Activated CD4-positive, alpha-beta T cell treated with anti-CD3 and anti-CD28 coated beads, Interleukin-2, amount 50 U/mL, for 1 hour (primary cell): ENCODE measurements at places on chromosomes 4 and X.

DNA sequence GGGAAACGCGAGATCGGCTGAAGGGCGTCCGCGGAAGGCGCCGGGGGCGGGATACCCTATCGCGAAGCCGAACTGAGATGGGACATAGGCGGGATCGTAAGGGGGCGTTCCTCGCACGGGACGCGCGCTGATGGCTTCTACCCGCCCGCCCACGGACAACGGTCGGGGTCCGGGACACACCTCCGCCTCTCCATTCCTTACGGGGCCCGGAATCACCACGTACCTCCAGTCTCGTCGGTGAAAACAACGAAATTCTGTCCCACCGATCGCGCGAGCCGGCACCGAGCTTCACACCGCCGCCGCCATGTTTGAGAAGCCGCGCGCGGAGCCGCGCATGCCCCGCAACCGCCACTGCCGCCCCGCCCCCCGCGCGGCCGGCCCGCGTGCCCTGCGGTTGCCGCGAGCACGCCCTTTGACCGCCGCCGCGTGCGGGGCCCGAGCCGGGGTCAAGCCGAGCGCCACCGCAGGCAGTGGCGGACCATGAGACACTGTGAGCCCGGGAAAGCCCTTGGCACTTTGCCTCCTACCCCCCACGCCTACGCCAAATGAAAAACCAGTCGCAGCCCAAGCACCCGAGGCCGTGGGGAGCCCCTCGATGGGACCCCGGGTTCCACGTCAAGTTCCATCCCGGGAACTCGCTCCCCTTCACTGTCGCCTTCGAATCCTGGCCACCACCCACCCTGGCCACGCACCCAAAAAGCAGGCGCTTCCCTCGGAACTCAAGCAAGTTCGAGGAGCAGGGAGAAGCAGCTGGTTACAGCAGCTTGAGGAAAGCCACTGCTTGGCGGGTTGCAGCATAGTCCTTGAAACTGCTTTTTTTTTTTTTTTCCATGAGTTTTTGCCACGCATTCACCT is at the start of gene SCML2:
TSS of gene SCML2 (minus strand) at position 320 of the 855 bp plus-strand sequence. CDS start 20,617 bp downstream, outside the sequence.
- peak; percentile 12 for DNase-seq

- no peak for DNase-seq
These were observed 762.0 kb downstream of the CCSER1 start for GRCh38 chr4:90889171-90889570.

DNA sequence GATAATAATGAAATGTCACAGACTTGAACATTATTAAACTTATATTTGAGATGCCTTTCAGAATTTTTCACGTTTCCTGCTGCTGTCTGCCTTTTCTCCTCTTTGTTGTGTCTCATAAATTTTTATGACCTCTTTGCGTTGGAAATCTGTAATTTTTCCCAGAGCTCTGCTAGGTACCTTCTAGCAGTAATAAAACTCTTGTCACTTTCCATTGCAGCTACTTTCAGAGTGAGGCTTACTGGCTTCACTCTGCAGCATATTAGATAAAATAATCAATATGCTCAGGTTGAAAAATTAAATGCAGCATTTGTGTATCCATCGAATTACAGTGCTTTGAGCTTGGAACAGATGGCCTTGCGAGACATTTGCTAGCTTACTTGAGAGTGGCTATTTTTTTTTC is 689.0 kb downstream of the GRID2 start:
- DNase-seq, result no peak

- no peak for DNase-seq
These were observed 259.6 kb downstream of the C4orf33 start for GRCh38 chr4:129355516-129355915.

DNA sequence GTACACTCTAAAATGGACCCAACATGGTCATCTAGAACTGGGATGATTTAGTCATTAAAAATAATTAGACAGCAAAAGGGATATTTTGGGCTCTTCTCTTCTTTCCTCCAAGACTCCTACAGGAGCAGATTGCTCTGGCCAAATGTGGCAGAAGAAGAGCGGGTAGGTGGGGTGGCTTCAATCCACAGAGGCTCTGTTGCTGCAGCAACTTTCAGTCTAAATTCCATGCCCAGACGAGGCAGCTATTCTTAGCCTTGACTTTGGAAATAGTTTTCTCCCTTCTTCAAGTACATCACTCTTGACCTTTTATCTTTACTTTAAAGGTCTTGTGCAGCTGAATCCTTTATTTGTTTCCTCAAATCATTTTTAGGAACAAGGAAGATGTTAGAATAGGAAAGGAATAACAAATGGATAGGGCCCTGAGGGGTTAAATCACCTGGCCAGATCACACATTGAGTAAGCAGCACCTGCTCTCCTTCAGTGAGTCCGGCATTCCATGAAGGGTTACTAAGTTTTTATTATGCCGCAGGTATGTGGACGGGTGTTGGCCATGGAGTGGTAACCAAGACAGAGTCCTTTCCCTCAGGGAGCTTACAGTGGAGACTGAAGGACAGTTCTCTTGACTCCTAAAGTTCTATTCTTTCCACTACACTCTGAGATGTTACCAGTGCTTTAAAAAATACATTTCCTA is 19.3 kb upstream of the SORBS2 start:
- no peak for DNase-seq

DNA sequence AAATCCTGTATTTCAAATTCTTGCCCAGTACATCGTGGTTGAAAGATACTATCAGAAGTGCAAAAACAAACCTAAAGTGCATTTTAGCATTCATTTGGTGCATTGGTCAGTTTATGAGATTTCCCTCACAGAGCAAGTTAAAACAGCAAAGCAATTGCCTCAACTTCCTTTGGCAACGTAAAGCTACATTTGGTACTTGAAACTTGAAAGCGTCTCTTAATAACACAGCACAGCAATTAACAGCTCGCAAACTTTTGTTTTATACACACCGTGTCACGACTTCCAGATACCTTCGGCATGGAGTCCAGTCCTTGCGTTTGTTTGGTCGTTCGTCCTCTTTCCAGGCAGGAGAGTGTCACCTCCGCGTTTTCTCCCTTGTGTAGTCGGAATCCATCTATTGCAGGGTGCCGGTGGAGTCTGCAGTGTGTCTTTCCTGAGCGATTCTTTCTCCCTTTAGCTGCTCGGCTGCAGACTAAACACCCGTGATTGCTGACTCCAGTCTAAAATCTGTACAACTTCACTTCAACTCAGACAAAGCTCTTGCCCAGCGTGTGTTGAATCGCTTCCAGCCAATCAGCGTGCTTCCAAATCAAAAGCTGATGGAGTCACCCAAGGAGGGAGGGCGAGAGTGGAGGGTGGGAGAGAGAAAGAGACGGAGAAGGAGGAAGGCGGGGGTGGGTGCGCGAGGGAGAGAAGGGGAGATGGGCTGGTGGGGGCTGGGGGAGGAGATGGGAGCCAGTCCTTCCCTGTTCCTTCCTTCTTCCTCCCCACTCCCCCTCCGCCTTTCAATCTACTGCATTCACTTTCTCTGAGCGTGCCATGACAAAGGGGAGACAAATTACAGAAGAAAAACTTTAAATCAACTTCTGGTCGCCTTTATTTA is at the start of gene PCDH18:
TSS of gene PCDH18 (minus strand) at position 509 of the 883 bp plus-strand sequence. CDS start at position 103, 406 bp downstream.
- no peak for DNase-seq

DNA sequence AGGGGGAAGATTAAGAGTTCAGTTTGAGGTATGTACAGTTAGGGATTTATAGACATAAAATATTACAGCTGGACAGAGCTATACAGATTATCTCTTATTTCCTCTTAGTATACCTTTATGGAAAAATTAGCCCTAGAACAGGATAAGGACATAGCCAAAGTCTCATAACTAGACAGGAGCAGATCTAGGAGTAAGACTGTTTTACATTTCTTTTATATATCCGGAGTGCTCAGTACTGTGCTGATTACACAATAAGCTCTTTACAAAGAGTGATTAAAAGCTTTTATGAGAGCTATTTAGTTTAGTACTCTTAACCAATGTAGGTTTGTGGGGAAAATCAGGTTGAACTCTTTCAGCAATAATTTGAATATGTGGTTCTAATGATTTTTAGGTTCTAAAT is 105.8 kb downstream of the TBX22 start:
- no peak for DNase-seq

- no peak for DNase-seq
These were observed 2085.4 kb downstream of the ARAP2 start for GRCh38 chr4:34158878-34159277.

DNA sequence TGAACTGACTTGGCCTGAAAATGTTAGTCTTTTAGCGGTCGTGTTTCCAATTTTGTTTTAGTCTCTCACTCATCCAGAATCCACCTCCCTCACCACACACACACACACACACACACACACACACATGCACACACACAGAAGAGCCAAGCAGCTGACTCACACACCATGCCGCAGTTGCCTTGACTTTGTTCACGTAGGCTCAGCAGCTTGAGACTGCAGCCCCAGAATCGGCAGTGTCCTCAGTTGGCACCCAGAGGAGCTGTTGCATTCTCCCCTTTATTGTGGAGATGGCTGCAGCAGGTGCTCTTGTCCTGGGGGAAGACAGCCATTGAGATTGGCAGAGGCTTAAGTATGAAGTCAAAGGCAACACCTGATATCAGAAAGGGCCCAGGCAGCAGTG is 20.9 kb upstream of the XPNPEP2 start:
- DNase-seq, result no peak

DNA sequence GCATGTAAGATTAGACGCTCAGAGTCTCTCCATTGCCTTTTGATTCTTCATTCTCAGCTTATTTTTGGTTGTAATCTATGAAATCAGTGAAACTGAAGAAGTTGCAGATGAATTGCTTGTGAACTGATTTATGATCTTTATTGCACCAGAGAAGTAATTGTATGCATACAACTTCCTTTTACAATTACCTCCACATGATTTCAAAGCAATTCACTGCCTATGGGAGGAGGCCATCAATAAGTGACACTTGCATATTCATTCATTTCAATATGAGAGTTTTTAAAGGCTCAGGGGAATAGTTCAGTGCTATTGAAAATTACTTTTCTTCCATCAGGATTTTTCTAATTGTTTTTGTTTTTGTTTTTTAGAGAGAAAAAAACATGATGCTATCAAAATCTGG is 222.3 kb downstream of the NKX6-1 start:
- no peak for DNase-seq

GRCh38 chrX:109775386-109775785 is 42.3 kb upstream of the ACSL4 start:
- no peak for DNase-seq

- no peak for DNase-seq
These were observed 133.6 kb downstream of the MAGEB17 start for GRCh38 chrX:16300831-16301230.

GRCh38 chr4:106421441-106422296 is 53.1 kb upstream of the GIMD1 start:
- DNase-seq, result no peak

- no peak for DNase-seq
These were observed 230.2 kb upstream of the AGTR2 start for GRCh38 chrX:115940348-115940747.

- DNase-seq, result no peak
These were observed 127.2 kb downstream of the FNIP2 start for GRCh38 chr4:158895797-158896576.
